ENCODE measurements at places on chromosomes 16 and 17.
A peak's percentile ranks its signal among the peaks of the same experiment; 100 is the strongest.

DNA sequence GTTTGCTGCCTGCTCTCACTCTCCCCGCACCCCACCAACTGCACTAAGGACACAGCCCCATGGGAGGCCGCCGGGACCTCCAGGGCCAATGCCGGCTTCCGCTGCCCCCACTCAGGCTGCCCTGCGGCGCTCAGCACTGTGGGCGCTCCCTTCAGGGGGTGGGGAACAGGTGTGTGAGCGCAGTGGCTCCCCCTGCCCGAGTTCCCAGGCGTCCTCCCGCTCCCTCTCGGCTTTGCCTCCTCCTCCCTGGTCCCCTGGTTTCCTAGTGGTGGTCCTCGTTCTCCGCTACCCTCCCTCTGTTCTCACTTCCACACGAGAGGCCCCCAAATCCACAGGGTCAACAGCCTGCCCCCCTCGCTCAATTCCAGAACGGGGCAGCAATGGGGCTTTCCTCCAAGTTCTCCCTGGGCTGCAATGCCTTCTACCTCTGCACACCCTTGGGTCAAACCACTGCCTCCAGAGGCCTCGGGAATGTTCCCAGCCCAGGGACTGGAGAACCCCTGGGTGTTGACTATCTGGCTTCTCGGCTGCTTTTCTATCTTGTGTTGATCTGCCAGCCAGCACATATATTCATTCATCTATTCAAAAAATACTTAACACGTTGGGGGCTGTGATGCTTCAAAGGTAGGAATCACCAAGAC, 9.9 kb downstream of the FOXJ1 start:
- DNase-seq: no peak

DNA sequence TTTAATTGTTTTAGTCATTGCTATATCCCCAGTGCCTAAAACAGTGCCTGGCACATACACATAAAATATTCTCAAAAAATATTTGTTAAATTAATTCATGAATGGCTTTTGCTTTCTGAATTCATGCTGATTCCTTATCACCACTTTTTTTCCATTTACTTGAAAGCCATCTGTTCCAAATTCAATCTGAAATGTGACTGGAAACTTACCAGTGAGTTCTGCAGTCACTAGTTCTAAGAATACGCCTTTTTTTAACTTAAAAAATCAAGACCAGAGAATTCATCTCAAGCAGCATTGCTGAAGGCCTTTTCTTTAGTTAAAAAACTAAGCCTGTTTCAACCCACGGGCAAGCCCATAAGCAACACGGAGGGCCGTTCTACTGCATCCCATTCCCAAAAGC, 114.0 kb upstream of the ERCC4 start:
- DNase-seq: no peak

GRCh38 chr17:36142235-36142634, 34.2 kb downstream of the TBC1D3B start:
- no peak for DNase-seq

DNA sequence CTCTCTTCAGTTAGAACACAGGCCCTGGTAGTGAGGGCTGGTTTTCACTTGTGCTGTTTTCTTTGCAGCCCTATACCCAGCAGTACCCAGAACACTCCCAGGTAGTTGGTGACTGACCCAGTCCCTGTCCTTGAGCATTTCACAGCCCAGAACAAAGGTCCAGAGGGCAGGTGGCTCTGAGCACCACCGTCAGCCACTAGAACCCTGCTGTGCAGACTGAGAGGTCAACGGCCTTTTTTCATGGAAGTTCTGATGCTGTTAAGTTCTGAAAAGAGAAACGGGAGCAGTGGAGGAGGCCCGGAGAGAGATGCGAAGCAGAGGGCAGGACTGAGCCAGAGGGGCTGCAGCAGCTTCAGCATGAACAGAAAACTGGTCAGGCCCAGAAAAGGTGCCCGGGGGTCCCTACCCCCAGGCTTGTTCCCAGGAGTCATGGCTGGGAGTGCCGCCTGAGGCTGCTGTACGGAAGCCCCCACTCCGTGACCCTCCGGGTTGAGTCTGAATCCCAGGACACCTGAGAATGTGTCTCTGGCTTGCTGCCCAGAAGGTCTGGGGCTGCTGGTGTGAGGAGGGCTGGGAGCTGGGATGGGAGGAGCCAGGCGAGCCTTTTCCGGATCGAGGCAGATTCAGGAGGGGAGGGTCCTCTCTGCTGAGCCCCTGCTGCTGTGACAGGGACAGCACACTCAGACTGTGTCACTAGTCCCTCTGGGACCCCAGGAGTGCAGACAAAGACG, 8.7 kb downstream of the ZNF276 start:
- DNase-seq: peak; percentile 10

GRCh38 chr16:66406534-66407221, 20.4 kb upstream of the BEAN1 start:
- peak; percentile 65 for DNase-seq

- no peak for DNase-seq
Observed at GRCh38 chr17:37786481-37786880, 41.6 kb upstream of the HNF1B start.

- DNase-seq: peak; percentile 94
Observed at GRCh38 chr17:73099511-73099910, 7.0 kb upstream of the SLC39A11 start.

DNA sequence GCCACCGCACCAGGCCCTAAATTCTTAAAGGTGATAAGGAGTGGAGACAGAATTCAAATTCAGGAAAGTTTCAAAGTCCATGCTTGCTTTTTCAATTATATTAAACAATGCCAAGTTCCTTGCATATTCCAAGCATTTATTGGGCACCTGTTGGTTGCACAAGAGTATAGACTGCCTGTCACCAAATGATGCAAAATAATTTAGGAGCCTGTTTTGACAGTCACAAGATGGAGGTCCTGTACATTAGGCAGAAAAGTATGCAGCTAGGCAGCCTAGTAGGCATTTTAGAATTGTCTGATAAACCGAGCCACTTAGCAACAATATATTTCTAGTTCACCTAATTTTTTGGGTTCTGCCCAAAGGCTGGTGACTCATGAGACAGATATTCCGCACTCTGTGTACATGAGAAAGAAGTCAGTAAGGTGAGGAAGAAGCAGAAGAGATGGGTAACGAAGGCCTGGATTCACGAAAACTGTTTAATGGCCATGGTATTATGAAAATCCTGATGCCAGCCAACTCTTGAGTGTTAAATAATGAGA, 7.3 kb downstream of the ACACA start:
- no peak for DNase-seq

GRCh38 chr16:57694725-57695679, at the start of gene DRC7:
Gene DRC7 (plus strand): TSS chr16:57694806. CDS start chr16:57697950, 3,144 bp downstream.
- DNase-seq: peak; percentile 59

- DNase-seq: no peak
Observed at GRCh38 chr17:39700148-39700987, 504 bp downstream of the ERBB2 start.

GRCh38 chr17:77391668-77392375, 251.1 kb downstream of the SEC14L1 start:
- no peak for DNase-seq

GRCh38 chr16:80693553-80693952, 110.8 kb downstream of the CDYL2 start:
- DNase-seq: no peak

DNA sequence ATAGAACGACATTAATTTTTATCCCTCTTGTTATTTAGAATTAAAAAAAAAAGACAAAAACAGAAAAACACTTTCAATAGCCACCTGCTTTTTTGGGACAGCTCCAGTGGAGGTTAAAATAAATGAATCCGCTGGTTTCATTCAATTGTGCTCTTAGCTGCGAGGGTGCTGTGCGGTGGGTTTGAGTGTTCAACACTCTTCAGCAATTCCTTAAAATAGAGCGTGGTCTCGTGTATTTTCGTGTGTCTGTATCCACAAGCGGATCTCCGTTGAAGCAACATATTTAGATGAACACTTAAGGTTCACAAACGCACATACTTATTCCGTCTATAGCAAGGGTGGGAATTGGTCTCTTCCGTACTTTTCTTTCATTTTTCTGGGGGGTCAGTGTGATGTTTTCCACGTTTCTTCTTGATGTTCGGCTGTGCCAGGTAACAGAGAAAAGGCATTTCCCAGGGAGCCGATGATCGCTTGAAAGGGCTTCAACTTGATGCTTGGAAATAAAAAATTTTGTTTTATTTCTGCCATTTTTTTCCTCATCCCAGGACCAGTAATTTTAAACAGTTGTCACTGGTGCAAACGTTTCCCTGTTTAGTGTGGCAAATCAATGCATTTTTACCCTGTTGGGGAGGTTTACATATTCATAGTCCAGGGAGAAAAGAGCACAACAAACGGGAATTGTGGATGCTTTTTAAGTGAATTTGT, 297.9 kb downstream of the IRF8 start:
- no peak for DNase-seq

DNA sequence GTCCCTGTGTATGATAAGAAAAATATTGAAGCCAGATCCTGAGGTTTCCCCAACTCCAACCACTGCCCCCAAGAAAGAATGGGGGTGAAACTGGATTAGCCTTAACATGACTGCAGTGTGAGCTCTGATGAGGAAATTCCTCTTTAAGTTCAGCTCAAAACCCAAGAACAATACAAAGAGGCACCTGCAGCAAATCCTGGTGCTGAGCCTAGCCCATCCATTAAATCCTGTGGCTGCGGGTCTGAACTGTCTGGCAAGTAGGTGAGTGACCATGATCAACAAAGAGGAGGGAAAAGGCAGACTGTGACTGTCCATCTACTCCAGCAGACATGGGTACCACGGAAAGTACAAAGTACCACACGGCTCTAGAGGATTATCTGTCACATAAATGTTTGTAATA, 64.2 kb downstream of the CREBBP start:
- DNase-seq: peak; percentile 31

- DNase-seq: peak; percentile 87
Observed at GRCh38 chr17:39674702-39675389, 6.6 kb downstream of the PNMT start.

- no peak for DNase-seq
Observed at GRCh38 chr17:31320791-31321190, 631 bp downstream of the EVI2A start.

- no peak for DNase-seq
Observed at GRCh38 chr17:64692187-64692586, 30.1 kb upstream of the SMURF2 start.

GRCh38 chr17:80058311-80058955, 22.0 kb downstream of the CCDC40 start:
- no peak for DNase-seq

DNA sequence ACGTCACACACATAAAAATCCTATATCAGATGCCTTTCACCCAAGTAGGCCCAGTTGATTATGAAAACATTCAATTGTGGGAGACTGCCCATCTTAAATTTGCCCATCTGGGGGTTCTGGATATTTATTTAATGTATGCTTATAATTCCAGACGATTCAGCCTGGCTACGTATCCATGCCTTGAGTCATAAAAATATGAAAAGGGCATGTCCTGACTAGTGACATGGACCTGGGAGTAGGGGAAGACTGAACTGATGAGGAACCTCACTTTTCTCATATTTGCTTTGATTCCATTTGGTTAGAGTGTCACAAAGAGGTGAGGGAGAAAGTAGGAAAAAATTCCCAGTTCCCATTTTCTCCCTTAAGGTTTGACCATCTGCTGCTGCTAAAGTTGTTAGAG, 122.5 kb upstream of the GNAO1 start:
- no peak for DNase-seq

GRCh38 chr16:9027070-9027799, 63.5 kb upstream of the USP7 start:
- no peak for DNase-seq

DNA sequence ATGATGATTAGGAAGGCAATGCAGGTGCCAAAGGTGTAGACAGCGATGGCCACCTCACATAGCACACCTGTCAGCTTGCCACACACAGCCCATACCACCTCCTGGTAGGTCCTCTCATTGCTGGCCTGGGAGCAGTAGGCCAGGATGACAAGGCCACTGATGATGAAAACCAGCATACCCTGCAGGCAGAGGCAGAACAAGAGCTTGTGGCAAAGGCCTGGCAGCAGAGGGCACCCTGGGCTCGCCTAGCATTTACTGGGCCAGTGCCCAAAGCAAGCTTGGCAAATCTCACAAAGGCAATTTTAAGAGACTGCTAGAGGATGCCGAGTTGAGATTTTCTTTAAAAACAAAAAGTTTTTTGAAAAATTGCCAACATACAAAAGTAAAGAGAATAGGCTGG, 5.9 kb downstream of the SLC38A7 start:
- DNase-seq: no peak

GRCh38 chr17:67672592-67673335, 45.0 kb upstream of the NOL11 start:
- DNase-seq: peak; percentile 69

GRCh38 chr17:57625957-57626356, 119.1 kb downstream of the CCDC182 start:
- DNase-seq: no peak

GRCh38 chr16:23907903-23908302, 72.1 kb downstream of the PRKCB start:
- DNase-seq: peak; percentile 87

GRCh38 chr16:68362262-68362913, 51.6 kb downstream of the PRMT7 start:
- no peak for DNase-seq

- no peak for DNase-seq
Observed at GRCh38 chr17:37828651-37829124, 83.8 kb upstream of the HNF1B start.

DNA sequence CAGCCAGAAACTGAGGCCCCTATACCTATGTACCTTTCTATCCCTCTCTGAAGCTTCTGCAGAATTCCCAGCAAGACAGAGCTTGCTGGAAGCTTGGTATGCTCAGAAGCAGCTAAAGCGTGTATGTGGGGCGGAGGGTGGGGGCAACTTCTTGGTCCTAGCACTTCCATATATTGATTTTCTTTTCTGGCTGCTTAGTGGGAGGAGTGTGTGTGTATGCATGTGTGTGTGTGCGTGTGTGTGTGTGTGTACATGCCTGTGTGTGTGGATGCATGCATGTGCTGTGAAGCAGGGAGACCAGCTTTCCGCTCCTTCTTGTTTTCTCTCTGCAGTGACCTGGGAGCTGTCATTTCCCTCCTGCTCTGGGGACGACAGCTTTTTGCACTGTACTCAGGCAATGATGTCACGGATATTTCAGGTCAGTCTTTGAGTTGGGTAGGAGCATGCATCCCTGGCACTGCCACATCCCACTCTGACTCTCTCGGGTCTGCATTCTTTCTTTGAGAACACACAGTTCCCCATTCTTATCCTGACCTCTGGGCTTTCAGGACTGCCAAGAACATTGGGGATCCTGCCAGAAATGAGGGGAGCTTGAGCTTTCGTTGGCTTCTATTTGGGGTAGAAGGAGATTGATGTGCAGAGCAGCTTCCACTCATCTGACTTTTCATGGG, 10.7 kb downstream of the HPR start:
- no peak for DNase-seq

DNA sequence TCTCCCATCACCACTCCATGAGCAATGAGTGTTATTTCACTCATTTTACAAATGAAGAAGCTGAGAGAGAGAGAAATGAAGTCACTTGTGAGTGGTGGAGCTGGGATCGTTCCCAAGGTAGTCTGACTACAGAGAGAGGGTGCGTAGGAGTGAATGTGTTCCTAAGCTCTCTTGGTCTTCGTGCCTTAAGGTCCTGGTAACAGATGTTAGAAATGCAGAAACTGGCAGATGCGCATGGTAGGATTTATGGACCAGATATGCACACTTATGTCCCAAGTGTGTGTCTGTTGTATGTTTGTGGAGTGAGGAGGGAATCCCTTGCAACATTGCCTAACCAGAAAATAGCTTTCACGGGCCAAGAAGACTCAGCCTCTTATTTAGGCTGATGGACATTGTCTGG, 93.2 kb upstream of the ZNF469 start:
- DNase-seq: no peak

All from NCI-H69 (cell line).